ENCODE measurements at places on chromosomes 3 and 15. TPM values are rescaled to one million over a fixed set of nuclear protein-coding genes. Genes with fewer than 3 reads are reported as not detected.

PBRM1 gene
- total RNA-seq: 77.0 TPM

DUOXA2 gene
- not detected for total RNA-seq

CTXN2 gene
- not detected for total RNA-seq

MAGI1 gene
- not detected for total RNA-seq

GRCh38 chr3:160811237-160811548 is 55.2 kb downstream of the PPM1L start:
- no peak for DNase-seq

DNA sequence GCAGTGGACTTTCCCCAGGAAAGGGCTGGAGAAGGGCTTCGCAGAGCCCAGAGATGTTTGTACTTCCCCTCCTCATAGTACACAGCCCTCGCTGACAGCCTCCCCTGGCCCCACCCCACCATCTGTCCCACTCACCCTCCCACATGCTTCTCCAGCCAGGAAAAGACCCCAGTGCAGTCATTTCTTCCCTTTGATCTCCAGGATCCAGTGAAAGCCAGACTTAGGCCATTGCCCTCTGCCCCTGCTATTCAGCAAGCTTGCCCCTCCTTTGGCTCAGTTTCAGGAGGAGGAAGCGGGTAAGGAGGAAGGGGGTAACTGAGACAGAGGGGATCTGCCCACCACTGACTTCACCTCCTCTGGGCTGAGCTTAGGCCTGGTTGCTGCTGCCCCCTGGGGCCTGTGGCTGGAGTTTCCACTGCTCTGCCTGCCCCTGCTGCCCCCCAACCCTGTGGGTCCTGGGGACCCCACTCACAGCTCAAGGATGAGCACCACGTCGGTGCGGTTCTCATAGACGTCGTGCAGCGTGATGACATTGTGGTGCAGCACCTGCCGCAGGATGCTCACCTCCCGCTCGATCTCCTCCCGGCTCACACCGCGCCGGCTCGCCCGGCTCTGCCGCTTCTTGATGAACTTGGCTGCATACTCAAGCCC is 63.1 kb downstream of the DAPK2 start:
- DNase-seq: peak; percentile 27

- DNase-seq: no peak
Observed at GRCh38 chr3:72458375-72458774, 389.9 kb downstream of the SHQ1 start.

DNA sequence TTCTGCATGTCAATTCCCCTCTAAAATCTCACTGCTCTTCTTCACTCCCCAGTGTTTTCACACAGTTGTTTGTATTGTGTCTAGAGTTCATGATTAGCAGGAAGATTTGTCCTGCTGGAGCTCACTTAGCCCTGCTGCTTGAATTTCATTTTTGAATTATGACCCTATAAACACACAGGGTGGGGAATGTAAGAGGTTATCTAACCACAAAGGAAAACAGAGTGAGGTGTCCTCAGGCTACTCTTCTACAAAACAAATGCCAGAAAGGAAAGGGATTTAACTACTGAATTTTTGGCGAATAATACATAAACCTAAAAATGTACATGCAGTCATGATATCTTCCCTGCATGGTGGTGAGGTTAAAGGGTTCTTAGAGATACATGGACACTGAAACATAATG is 215.1 kb upstream of the CNTN4 start:
- no peak for DNase-seq

- no peak for DNase-seq
Observed at GRCh38 chr3:165744025-165744424, 93.2 kb downstream of the BCHE start.

- DNase-seq: no peak
Observed at GRCh38 chr3:13343601-13344000, 76.5 kb downstream of the NUP210 start.

- DNase-seq: no peak
Observed at GRCh38 chr3:125194061-125194848, 18.3 kb downstream of the SLC12A8 start.

- DNase-seq: peak; percentile 77
Observed at GRCh38 chr15:34436956-34437442, 609 bp downstream of the GOLGA8A start.

DNA sequence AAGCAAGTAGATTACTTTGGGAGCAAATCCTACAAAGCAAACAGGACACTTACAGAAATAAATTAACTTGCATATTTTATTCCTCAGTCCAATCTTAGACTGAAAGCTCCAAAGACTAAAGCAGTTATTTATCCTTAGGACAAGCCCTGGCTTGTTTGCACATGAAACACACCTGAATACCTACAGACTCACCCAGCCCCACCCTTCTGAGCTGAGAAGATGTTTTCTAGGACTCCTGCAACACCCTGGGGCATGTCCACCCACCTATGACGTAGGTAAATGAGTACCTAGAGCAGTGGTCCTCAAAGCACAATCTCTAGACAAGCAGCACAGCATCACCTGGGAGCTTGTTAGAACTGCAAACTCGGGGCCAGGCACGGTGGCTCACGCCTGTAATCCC is 80.8 kb downstream of the ANXA2 start:
- DNase-seq: no peak

- no peak for DNase-seq
Observed at GRCh38 chr15:58458076-58458475, 26.3 kb downstream of the LIPC start.

GRCh38 chr15:64050281-64051092 is 4.2 kb upstream of the DAPK2 start:
- DNase-seq: no peak

- DNase-seq: no peak
Observed at GRCh38 chr15:44381236-44381635, 46.2 kb upstream of the CTDSPL2 start.

DNA sequence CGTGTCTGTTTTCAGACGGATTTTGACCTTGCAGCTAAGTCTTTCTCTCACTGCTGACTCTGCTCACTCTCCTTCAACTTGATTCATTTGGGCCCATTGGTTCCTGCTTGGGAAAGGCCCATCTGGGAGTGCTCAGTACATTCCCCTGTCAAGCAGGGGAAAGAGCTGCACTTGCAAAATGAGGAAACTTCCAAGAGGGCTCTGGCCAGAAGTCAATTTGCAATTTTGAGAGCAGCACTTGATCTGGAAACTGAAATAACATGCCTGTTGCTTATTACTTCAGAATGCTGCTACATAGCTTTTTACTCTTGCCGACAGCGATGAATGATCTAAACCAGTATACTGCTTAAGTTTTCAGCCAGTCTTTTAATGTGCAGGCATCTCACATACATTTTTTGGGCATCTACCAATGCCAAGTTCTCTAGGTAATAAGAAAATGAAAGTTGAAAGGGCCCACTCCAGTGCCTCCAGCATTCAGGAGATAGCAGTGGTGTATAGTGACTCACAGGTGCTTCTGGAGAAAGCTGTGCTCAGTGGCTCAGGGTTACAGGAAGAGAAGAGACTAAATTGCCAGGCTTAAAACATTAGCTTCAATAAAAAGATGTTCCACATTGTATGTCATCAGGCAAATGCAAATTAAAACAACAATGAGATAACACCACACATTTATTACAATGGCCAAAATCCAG is 70.1 kb upstream of the RORA start:
- DNase-seq: no peak

GRCh38 chr3:58066842-58067241 is 58.6 kb downstream of the FLNB start:
- DNase-seq: no peak

DNA sequence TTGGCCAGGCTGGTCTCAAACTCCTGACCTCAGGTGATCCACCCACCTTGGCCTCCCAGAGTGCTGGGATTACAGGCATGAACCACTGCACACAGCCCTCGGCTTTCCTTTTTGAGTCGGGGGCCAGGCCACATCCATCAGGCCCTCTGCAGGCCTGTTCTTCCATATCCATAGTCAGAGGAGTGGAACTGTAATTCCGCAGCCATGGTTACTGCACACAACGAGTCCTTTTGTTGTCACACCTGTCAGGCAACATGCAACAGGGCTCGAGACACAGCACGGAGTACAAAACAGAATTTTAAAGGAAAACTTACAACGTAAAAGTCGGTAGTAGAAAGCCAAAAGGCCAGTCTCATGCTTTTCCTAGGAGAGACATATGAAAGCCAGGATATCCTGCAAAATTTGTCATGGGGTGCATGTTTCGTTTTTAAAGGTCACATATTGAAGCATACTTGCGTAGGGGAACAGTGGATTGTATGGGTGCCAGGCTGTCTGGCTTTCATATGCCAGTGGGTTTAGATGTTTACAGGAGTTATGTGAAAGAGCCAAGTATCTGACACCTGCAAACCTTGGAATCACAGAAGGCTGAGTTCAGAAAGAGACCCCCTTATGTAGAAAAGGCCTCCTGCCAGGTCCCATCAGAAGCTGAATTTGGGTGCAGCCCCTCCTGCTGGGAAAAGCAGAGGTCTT is 63.2 kb upstream of the LPP start:
- DNase-seq: no peak
